ENCODE measurements at places on chromosomes 11 and 22.

DNA sequence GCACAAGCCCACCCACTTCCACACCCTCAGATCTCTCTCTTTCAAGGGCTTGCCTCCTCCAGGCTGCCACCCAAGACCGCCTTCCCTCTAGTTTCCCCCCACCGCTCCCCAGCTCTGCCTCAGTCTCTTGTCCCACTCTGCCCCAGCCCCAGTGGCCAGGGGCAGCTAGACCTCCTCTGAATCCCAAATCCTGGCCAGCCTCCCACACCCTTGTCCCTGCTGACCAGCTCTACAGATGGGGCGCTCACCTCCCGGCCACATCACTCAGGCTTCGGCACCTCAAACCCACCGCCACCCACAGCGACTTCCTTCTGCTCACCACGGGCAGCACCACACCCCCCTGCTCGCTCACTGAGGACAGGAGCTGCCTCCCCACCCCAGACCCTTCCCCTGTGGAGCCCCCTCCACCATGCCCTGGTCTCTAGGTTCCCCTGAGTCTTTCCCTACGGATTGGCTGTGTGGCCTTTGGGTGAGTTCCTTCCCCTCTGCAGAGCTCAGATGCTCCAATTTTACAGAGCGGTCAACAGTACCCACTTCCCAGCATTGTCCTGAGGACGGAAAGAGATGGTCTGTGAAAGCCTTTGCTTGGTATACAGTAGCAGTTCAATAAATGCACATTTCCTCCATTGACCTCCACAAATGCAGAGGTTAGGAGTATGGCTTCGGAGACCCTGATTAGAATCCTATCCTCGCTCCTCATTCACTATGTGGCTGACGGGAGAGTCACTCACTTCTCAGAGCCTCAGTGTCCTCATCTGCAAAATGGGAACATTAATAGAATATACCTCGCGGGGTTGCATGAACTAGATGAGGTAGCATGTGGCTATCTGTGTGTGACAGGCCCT is 11.5 kb upstream of the SPI1 start:
- no peak for DNase-seq

DNA sequence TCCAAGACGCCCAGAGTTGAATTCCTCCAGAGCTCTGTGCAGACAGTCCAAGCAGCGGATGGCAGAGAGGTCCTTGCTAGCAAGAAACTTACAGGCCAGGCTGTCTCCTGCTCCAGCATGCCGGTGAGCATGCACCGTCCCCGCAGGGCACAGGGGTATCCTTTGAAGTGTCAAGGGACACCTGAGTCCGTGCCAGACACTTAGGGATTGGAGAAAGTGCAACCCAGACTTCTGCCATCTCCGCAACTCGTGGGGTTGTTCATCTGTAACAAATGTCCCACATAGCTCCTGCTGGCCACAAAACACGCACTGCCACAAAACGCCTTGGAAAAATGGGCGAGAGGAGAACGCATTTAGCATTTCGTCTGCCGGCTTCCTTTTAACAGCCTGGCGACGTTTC is 13.3 kb downstream of the TSPO start:
- no peak for DNase-seq

DNA sequence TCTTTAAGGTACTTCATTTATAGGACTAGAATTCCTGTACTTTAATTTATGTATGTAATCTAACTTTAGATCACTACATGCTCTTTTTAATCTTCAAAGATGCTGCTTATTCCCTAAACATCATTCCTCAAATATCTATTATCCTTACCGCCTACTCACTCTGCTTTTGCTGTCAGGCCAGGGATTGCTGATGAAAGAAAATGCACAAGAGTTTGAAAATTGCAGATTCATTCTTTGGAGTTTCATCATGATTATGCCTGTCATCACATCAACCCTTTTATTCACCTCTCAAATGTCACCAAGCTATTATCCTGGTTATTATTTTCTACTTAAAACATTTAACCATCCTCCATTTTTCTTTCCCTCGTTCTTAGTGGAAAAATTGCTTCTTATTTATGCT is 802.7 kb downstream of the METTL15 start:
- no peak for DNase-seq

DNA sequence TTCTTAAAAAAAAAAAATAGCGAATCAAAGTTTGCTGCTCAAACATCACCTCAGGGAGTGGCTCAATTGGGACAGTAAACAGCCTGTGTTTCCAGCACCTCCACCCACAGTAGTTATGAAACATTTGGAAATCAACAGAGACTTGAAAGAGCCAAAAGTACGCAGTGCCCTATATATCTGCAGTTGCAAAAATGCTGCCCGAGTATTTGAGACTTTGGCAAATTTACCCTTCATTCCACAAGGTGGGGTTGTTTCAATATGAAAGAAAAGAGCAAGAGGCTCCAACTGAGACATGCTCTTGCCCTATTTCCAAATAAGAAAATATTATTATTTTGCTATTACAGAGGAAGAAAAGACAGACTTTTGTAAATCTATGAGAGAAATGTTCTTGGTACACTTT is 851.1 kb upstream of the RAG2 start:
- no peak for DNase-seq

- DNase-seq, result no peak
Measured at GRCh38 chr11:57527056-57527631, 3.4 kb downstream of the TIMM10 start.
